ENCODE measurements at places on chromosomes 6 and 20.

- DNase-seq = no peak
Observed at GRCh38 chr6:48183178-48183577, 72.2 kb upstream of the PTCHD4 start.

GRCh38 chr6:69138893-69139494 is 503.9 kb downstream of the ADGRB3 start:
- no peak for DNase-seq

GRCh38 chr20:24743641-24744040 is 205.4 kb upstream of the CST7 start:
- no peak for DNase-seq

GRCh38 chr6:14804001-14804784 is 441.7 kb upstream of the JARID2 start:
- no peak for DNase-seq

GRCh38 chr6:117890172-117890571 is 16.9 kb upstream of the SLC35F1 start:
- no peak for DNase-seq

DNA sequence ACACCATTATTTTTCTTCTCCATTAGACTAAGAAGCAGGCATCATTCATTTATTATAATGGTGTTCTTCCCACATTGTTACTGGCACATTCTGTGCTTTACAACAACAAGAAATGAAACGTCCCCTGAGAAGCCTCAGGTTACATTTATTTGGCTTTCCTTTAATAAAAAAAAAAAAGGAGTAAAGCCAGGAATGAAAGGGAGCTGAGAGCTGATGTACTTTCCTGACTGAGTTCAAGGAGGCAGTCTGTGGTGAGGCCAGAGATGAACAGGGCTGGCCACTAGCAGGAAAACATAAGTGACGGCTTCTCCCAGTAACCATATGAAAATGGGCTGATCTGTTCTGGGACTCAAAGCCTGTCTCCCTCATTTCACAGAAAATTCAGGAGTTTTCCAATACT is 742.1 kb downstream of the MAFB start:
- no peak for DNase-seq

DNA sequence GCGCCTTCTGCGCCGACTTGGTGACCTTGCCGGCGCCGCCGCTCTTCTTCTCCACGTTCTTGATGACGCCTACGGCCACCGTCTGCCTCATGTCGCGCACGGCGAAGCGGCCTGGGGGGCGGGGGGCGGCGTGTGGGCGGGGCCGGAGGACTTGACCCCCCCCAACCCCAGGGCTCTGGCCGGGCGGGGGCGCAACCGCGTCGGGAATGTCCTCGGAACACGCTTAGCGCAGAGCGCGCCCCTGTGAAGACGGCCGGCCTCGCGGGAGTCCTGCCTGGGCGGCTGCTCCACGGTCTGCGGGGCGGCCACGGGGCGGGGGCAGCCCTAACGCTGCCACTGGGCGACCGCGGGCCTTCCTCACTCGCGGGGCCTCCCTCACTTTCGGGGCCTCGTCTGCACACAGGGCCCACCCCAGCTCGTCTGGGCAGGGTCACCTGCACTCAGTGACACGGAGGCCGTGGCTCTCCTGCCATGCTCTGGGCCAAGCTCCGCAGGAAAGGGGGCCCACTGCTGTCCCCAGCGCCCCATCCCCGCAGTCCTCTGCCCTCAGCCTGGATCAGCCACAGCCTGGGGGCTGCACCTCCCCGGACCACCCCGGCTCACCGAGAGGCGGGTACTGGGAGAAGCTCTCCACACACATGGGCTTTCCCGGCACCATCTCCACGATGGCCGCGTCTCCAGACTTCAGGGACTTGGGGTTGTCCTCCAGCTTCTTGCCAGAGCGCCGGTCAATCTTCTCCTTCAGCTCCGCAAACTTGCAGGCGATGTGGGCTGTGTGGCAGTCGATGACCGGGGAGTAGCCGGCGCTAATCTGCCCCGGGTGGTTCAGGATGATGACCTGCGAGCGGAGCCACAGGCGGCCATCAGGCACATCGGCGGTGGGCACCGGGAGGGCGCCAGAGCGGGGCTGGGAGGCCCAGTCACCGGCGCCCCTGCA is 10.3 kb downstream of the EEF1A2 start:
- no peak for DNase-seq

GRCh38 chr20:58753922-58754551 is 61.4 kb downstream of the NPEPL1 start:
- DNase-seq = no peak

DNA sequence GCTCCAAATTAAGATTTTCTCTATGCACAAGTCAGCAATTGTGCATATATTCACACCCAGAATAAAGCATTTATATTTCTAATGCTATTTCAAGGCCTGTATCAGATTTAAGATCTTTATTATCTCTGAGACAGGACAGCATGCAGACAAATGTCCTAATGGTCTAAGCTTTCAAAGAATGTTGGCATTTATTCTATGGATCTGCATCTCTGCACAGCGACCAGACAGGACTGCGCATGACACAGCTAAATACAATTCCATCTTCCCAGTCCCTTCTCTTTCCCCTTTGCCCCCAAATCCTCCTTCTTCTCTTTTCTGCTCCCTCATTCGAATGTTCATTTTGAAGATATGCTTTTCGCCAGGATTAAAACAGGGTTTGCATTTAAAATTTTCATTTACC is 478.5 kb downstream of the PKHD1 start:
- no peak for DNase-seq

DNA sequence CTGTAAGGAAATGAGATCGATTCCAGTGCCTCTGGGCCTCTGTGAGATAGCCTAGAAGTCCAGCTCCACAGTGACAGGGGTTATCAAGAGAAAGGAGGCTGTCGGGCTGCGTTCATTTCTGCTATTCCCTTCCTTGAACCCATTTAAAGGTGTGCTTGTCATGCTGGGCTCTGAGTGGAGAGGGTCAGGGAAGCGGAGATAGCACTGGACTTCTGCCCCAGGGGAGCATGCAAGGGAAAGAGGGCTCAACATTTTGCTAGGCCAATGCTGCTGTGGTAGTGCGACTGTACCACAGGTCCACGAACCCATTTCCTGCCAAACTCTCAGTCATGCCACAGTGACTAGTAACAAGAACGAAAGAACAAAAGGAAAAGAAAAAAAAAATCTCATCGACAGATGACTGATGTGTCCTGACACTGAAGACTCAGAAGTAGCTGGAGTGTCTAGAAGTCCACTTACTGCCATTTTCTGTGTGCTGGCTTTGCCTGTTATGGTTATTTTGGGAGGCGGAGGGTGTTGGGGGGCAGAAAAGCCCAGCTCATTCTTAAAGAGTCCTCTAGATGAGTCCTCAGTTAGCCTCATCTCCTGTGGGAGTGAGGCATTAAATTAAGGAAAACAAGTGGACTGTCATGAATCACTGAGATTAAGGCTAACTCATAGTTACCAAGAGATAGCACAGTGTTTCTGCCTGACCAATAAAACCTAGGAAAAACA is 8.1 kb downstream of the NEDD9 start:
- peak; percentile 82 for DNase-seq

- no peak for DNase-seq
Observed at GRCh38 chr6:51265426-51265825, 446.8 kb downstream of the TFAP2B start.

DNA sequence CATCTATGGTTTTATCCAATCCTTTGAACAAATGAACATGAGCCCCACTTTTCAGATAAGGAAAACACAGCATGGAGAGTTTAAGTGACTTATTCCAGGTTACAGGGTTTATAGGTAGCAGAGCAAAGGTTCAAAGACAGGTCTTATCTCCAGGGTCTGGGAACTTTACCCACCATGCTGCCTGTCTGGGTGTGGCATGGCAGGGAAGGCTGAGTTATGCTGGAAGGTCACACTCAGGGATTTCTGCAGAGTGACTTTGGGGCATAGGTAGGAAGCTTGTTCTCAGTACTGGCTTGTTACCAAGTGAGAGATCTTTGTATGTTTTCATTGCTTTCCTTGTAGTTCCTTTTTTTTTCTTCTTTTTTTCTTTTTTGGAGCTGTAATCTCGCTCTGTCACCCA is 1.8 kb downstream of the ZNF831 start:
- DNase-seq = no peak

- DNase-seq = no peak
Observed at GRCh38 chr6:45076217-45076930, 251.8 kb upstream of the RUNX2 start.

DNA sequence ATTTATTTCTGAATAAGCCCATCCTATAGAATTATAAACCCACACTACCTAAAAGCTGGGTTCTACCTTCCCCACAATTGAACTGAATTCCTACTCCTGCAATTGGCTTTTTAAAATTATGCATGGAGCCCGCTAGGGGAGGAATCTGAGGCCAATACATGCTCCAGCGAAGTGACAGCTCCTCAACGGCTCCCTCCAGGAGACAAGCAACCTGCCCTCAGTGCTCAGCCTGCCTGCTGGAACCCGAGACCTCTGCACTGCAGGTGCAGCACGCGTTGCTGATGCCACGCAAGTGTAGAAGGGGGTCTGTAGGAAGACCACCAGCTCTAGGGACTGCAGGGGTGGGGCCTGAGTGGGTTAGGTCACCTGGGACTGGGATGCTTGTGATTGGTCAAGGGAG is 170.2 kb upstream of the CDYL start:
- DNase-seq = no peak

DNA sequence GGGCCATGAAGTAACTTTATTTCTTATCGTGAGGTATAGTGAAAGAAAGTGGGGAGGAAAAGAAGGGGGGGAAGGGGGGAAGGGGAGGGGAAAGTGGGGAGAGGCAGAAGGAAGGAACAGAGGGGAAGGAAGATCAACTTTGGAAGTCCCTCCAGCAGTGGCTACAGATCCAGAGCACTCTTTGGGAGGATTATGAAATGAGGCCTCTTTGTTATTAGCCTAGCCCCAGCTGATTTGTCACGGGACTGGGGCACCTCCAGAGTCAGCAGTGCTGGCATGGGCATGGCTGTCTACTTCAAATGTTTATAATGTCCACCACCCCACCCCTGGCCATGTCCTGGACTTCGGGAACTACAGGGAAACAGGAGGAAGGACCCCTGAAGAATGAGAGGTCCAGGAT is 7.6 kb downstream of the MOCS1 start:
- no peak for DNase-seq

DNA sequence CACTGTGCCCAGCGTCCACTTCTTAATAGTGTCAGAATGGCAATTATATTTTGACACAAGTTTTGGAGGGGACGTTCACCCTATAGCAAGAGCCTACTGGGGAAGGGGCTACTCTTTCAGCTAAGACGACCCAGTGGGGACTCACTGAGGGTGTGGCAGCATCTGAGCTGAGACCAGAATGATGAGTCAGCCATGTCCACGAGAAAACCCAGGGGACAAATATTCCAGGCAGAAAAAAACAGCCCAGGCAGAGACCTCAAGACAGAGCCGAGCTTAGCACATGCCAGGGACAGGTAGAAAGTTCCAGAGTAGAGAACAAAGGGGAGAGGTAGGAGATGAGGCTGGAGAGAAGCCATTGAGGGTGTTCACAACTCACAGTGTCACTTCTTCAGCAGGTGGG is 11.2 kb downstream of the CNBD2 start:
- no peak for DNase-seq

GRCh38 chr20:12435268-12435667 is 517.6 kb downstream of the BTBD3 start:
- no peak for DNase-seq

DNA sequence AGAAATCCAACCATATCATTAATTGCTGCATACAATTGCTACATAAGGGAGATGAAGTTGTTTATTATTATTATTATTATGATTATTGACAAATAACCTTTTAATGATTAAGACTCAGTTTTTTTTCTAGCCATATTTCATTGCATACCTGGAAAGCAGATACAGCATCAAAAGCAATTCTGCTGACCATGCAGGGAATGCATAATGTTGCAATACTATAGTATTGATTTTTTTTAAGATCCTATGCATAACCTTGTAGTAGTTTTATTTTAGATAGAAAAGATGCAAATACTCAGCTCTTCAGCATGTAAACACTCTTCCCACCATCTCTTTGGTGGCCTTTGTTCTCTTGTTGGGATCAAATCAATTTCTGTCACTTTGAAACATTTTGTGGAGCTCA is 300.9 kb upstream of the MAP3K7 start:
- DNase-seq = no peak

- DNase-seq = no peak
Observed at GRCh38 chr6:167442796-167443680, 118.2 kb downstream of the TTLL2 start.

GRCh38 chr6:106446287-106446885 is 85.9 kb downstream of the CRYBG1 start:
- peak; percentile 9 for DNase-seq

- DNase-seq = no peak
Observed at GRCh38 chr6:159107451-159108260, 61.5 kb upstream of the FNDC1 start.

DNA sequence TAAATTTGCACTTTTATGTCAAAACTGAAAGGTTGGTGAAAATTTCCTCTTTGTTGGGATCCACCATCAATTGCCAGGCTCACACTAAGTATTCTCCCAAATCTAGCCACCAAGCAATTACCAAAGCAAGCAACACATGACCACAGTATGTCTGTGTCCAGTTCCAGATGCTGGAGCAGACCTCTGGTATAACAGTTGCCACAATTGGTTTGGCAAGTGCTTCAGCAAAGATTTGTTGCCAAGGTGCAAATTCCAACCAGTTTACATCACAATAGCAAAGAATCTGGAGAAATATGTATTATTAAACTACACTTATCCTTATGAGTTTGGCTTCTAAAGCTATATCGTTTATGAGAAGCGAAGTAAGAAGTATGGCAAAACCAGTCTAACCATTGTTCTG is 6.4 kb downstream of the GTF2H5 start:
- peak; percentile 68 for DNase-seq

DNA sequence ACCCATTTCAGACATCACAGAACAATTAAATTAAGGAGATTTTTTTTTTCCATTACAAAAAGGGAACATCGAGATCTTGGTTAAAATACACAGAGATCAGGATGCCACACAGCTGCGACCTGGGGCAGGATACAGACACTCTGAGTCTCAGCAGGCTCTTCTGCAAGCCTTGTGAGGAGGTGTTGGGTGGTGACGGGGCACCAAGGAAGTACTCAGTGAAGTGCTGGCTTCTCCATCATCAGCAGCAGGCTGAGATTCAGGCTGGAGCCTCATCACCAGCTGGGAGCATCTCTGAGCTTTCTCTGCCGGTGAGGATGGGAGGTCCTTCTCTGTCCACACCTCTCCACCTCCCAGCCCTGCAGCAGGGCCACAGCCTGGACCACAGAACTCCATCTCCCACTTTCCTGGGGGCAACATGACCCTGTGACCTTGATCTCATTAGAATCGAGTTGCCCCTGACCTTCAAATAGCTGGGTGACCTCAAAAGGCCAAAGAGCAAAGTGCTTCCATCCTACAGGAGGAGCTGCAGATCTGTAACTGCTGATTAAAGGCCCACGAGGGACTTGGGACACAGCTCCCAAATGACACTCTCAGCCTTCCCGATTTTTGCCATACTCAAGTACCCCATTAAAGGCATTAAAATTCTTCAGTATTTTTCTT is 16.0 kb downstream of the PMEPA1 start:
- peak; percentile 25 for DNase-seq

DNA sequence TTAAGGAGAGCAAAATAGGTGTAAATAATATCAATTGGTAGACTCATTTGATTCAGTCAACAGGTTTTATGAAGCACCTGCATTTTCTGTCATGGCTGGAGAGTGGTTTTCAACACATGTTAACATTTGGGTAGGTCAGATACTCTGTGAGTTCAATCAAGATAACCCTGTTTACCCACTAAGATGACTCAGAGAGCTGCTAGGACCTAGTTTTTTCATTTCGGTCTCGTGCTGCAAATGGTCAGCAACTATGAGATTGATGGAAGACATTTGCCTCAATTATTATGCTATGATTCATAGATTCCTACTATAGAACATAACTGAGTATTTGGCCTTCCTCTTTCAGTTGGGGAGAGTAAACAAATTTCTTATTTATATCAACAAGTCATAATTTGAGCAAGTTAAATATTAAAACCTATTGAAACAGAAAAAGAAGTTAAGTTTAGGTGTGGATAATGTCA is 391.4 kb upstream of the CITED2 start:
- DNase-seq = peak; percentile 86

All from A172 (cell line).